ENCODE measurements at places on chromosomes 4 and X.

DNA sequence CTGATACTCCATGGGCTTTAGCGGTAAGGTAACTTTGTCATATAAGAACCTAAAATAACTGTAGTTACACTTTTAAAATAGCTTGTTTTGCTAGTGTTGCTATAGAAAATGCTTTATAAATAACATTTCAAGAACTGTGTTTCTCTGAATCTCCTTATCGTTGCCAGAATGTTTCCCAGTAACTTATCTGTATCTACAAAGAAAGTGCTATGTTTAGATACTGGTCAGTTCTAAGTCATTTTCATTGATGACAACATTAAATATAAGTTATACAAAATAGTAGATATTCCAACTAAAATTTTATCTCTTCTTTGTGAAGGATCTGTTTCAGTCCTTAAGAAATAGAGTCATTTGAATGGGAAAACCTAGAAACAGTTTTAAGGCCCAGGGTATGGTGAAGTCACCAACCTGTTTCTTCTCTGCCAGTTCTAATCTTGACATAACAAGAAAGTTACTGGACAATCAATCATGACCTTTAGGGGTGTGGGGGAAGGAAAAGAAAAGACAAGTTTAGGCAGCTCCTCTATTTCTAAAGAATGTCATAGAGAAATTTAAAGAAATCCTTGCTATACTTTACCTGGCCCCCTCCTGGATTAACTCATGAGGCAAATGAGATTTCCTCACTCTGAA lies 425.9 kb downstream of the RPA4 start:
- DNase-seq = no peak

- DNase-seq = no peak
These were observed 2.3 kb upstream of the SASH3 start for GRCh38 chrX:129777218-129778030.

DNA sequence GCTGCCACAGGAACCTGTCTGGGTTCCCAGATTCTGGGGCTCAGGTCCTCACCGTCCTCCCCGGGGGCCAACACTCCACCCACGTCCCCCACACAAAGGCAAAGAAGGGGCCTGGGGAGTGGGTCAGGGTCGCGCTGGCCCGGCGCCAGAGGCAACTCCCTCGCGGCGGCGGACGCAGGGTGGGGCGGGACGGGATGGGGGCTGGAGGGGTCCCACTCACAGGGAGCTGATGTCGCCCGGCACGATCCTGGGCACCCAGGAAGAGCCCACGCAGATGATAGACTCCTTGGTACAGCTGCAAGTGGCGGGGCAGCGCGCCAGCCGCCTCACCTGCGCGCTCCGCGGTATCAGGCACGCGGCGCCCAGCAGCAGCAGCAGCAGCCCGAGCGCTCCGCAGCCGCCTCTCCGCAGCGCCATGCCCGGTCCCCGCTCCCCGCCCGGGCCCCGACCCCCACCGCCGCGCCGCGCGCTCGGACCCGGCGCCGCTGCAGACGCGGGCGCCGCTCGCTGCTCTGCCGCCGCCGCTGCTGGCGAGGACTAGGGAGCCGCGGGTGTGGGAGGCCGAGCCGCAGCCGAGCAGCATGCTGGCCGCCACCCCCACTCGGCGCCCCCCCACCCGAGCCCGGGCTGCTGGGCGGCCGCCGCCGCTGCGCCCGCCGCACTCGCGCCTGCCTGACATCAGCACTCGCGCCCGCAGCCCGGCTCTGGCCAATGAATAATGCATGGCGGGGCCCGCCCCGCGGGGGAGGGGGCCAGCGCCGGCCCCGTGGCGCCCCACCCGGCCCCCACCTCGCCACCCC lies at the start of gene LGI2:
Gene LGI2, minus strand, starts transcription at position 670 of the 800 bp plus-strand sequence. Its CDS starts 253 bp downstream, at position 417.
- peak; percentile 63 for DNase-seq

DNA sequence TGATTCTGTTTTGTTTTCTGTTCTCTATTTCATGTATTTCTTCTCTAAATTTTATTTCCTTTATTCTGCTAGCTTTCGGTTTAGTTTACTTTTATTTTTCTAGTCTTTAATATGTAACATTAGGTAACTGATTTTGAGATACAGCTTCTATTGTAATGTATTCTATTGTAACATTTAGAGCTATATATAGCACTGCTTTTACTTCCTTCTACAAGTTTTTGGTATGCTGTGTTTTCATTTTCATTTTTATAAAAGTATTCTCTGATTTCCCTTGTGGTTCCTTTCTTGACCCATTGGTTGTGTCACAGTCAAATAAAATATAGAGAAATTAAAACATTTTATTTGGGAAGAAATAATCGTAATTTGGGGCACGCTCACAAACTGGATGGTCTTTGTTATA lies 13.9 kb upstream of the CT47A1 start:
- DNase-seq = no peak

GRCh38 chr4:149345424-149345823 lies 470.2 kb downstream of the IQCM start:
- no peak for DNase-seq

- DNase-seq = no peak
These were observed 2.3 kb downstream of the FRMPD3 start for GRCh38 chrX:107451731-107452130.

GRCh38 chr4:181536811-181537434 lies 706.3 kb upstream of the TENM3 start:
- no peak for DNase-seq

DNA sequence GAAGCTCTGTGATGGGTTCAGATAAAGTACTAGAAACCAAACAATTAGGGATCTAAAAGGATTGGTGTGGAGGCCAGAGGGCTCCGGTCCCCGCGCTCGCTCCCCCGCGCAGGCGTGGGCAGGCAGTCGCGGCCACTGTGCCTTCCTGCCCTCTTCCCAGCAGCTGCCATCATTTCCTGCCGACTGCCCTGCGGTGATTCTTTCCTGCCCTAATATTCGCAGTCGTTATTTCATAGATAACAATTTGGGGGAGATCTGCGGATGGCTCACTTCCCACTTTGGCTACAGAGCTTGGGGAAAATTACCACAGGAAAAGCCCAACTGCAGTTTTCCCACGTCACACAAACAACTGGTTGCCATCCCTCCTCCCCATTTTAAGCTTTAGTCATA lies 2.2 kb downstream of the GRIA2 start:
- peak; percentile 19 for DNase-seq

DNA sequence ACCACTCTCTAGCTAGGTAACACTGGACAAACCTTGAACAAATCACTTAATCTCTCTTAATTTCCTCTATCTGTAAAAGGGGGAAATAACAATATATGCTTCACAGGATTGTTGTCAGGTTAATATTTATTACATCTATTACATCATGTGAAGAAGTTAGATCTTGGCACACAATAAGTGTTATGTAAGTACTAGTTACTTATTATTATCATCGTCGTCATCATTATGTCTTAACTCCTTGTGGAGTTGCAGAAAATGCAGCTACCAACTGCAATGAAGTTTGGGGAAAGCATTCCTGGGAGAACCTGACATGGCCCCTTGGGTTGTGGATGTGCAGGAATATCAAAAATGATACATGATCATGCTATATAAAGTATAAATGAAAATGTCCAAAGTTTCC lies 4.8 kb upstream of the JCHAIN start:
- no peak for DNase-seq

GRCh38 chr4:86563416-86563815 lies 30.7 kb upstream of the PTPN13 start:
- DNase-seq = no peak

DNA sequence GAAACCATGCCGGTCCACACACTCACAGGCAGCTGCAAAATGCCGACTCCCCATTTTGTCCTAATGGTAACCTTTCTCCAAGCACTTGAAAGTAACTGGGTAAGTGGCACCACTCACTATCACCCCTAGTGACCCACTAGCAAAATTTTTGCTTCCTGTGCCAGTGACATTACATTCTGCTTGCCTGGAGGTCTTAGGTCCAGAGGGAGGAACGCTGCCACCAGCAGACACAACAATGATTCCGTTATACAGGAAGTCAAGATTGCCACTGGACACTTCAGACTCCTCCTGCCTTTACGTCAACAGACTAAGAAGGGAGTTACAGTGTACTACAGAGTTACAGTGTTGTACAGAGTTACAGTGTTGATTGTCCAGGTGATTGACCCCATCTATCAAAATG lies 11.8 kb upstream of the TMEM192 start:
- no peak for DNase-seq

DNA sequence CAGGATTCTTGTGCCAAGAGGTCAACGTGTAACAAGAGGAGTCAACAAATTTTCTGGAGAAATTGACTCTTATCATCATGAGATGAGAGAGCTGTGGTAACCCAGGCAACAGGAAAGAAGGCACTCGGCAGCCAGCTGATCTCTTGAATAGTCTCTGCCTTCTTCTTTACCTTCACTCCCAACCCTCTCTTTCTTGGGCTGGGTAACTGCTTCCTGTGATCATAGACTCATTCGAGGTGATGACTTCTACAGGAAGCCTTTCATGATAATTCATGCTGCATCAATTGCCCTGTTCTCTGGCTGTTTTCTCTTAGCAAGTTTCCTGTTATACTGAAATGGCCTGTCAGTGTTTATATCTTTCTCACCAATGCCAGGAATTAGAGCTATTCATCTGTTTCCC lies 70.8 kb upstream of the FSTL5 start:
- DNase-seq = no peak

GRCh38 chr4:182770259-182770995 lies 146.8 kb downstream of the DCTD start:
- no peak for DNase-seq

Data from D721Med (cell line).